HCT116 (cell line): ENCODE measurements at places on chromosomes 7 and 10.

GRCh38 chr10:29969255-29970011 lies 90.0 kb downstream of the JCAD start:
- DNase-seq = no peak

DNA sequence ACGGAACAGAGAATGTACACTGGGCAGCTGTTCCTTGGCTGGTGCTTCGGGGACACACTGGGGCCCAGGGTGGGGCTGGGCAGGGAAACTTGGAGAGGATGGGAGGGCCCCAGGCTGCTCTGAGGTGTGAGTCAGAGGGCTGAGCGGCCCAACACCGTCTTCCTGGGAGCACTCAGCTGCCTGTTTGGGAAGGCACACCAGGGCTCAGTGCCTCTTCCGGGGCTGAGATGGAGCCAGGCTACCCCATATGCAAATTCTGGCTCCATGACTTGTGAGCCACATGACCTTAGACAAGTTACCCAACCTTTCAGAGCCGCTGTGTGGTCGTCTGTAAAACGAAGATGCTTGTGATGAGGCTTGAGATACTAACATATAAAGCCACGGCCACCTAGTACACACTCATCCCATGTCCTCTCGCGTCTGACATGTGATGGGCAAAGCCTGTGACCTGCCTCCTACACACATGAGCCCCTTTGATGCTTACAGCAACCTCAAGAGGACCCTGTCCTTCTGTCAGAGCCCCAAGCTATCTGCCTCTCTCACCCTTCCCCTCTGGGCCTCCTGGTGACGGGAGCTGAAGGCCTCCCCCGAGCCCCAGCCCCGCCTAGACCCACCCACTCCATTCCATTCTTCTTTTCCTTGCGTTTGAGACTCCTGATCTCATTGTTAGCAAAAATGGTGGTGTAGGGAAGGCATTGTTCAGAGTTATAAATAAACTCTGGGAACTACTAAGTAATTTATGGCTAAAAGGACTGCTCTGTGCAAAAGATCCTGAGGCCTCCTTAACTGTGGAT lies 26.1 kb downstream of the KLRG2 start:
- no peak for DNase-seq

GRCh38 chr10:11755512-11756263 lies 13.5 kb downstream of the ECHDC3 start:
- no peak for DNase-seq

DNA sequence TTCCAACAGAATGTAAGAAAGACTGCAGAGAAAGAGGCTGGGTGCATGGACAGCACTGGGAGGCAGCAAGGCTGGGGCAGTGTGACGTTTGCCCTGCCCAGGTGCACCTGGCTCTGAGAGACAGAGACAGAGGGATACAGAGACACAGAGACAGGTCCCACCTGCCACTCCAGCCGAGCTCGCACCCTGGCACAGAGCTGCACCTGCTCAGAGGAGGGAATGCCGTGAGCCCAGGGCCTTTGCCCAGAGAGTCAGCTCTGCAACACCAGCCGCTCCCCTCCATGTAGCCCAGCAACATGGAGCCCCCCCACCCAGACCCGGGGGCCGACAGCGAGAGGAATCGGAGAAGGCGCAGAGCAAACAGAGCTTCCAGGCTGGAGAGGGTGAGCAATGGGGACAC lies 35.3 kb upstream of the PROSER2 start:
- no peak for DNase-seq

DNA sequence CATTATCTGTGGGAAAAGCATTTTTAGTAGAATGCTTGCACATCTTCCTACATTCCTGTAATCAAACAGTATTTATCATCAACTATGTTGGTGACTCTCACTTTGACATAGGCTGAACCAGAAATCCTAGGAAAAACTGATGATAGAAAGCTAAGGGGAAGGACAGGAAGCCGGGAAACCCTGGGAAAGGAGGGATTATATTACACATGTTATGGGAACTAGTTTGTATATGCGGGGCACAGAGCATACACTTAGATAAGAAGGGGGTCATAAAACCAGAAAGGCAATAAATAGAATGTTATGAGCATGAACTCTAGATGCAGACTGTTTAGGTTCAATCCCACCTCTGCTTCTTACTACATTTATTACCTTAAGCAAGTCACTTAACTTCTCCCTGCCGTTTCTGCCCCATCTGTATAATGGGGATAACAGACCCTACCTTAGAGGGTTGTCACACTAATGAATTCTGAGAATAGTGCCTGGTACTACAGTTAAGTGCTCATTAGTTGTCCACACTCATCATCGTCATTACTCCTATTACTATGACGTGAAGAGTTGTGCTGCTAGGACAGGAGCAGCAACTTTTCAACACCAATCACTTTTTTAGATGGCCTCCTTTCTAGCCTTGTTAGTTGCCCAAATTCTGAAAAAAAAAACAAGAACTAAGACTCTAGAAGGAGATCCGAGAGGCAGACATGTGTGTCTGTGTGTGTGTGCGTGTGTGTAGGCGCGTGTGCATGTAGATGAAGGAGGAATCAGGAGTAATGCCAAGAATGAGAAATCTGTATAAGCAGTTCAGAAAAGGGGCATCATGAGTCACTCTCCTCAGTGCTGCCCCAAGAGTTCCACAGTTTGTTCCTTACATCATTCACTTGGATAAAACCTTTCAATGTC lies 52.2 kb downstream of the KMT2C start:
- no peak for DNase-seq

GRCh38 chr10:92702301-92702916 lies 12.7 kb downstream of the HHEX start:
- DNase-seq = no peak

GRCh38 chr10:11921800-11922392 lies 98.7 kb downstream of the PROSER2 start:
- DNase-seq = no peak

DNA sequence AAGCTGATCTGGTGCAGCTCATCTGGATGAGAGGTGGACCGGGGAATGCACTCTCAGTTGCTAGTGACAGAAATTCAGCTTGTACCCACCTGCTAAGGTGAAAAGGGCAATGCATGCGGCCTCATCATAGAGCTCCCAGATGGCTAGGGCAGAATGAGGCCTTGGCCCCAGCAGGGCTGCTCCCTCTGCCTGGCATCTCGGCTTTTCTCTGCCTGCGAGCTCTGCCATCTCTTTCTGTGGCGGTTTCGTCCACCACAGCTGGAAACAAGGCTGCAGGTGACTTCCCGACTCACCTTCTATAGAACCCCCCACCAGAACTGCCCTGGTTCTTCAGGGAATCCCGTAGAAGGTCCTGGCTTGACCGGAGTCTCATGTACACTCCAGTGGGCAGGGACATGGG lies 60.1 kb downstream of the TACC2 start:
- no peak for DNase-seq

GRCh38 chr7:1288390-1288995 lies 55.8 kb downstream of the UNCX start:
- DNase-seq = no peak

- no peak for DNase-seq
Measured at GRCh38 chr10:132449051-132449810, 52.2 kb downstream of the PWWP2B start.

GRCh38 chr10:2925631-2926030 lies 141.7 kb upstream of the PFKP start:
- DNase-seq = no peak
